ENCODE measurements at places on chromosomes 6 and 20.

GRCh38 chr6:56242346-56242745, 5.0 kb downstream of the COL21A1 start:
- no peak for DNase-seq

DNA sequence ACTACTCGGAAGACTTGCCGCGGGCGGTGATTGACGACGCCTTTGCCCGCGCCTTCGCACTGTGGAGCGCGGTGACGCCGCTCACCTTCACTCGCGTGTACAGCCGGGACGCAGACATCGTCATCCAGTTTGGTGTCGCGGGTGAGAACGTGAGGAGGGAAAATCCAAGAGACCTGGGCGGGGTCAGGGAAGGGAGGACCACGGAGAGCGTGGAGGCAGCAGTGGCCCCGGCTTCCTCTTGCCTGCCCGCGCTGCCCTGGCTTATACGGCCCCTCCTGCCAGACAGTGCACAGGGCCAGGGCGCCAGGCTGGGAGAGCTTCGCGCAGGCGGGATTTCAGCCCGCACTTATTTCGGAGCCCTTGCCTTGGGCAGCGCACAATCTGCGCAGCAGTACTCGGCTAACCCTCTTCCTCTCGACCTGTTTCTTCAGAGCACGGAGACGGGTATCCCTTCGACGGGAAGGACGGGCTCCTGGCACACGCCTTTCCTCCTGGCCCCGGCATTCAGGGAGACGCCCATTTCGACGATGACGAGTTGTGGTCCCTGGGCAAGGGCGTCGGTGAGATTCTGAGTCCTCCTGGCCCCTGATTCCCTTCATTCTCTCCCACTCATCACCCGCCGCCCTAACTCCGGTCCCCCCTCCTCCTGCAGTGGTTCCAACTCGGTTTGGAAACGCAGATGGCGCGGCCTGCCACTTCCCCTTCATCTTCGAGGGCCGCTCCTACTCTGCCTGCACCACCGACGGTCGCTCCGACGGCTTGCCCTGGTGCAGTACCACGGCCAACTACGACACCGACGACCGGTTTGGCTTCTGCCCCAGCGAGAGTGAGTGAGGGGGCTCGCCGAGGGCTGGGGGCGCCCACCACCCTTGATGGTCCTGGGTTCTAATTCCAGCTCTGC, 2.0 kb downstream of the MMP9 start:
- no peak for DNase-seq

GRCh38 chr20:47232518-47232917, 124.0 kb downstream of the ZMYND8 start:
- no peak for DNase-seq

DNA sequence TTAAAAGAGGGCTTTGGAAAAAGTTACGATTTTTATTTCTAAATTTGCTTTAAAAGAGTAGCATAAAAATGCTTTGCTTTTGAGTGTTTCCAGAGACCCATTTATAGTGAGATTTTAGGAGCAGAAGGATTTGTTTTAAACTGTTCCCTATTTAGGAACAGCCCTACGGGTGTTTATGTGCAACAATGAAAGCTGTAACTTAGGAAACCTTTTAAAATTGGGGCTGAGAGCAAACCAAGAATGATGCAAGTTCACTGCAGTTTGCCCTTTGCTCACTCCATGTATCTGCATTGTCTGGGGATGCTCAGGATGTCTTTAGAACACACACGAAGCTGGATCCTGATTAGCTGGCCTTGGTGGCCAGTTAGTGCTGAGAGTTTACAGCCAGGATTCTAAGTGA, 40.9 kb downstream of the GHRH start:
- DNase-seq, result no peak

DNA sequence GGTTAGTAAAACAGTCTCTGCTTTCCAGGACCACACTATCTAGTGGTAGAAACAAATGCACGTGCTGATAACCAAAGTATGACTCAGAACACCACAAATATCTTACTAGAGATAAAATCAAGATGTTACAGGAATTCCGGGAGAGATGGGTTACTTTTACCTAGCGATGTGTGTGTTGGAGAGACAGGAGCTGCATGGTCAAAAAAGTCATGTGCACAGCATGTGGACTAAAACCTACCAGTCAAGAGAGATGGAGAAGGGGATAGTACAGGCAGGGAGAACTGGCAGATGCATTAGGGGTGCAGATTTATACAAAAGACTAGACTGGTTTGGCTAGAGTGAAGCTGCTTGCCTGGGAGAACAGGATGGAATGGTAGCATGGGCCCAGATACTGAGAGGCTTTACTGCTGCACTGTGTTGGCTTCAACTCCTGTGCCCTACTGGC, 75.3 kb upstream of the MRAP2 start:
- DNase-seq, result peak; percentile 62

- no peak for DNase-seq
Observed at GRCh38 chr6:33860706-33861474, 57.1 kb upstream of the MLN start.

DNA sequence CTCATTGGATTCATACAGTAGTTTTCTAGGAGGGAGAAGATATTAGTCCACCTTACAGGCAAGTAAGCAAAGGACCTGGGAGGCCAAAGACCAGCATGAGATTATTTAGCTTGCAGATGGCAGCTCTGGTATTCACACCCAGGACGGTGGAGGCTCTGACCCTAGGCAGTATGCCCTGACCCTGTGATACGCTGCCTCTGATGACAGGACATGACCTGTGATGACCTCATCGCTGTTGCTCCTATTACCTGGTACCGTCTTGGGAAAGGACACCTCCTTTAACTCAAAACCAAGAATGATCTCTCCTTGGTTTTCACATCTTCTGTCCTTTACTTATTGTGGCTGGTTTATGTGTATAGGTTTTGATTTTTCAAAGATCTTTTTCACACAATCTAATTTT, 298.6 kb downstream of the CLIC5 start:
- no peak for DNase-seq

- no peak for DNase-seq
Observed at GRCh38 chr6:88867841-88868731, 95.3 kb downstream of the RNGTT start.

Data from HFF-Myc (cell line).